Fibroblast of mammary gland (primary cell): ENCODE measurements at places on chromosomes 1 and 21.

GRCh38 chr1:183942933-183943693, 94.4 kb downstream of the COLGALT2 start:
- DNase-seq = peak; percentile 100

GRCh38 chr1:52364235-52364839, 1.7 kb downstream of the CC2D1B start:
- no peak for DNase-seq

DNA sequence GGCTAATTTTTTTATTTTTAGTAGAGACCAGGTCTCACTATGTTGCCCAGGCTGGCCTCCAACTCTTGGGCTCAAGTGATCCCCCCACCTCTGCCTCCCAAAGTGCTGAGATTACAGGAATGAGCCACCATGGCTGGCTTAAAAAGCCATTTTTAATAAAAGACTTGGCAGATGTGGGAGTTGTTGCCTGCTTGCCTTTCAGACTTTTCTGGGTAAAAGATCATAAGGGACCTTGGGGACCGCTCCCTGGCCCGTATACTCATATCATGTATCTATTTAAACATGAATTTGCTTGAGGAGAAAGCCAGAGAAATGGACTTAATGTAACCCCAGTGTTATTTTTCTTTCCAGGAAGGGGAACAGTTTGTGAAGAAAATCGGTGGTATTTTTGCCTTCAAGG, 23.4 kb upstream of the PODN start:
- DNase-seq = no peak

GRCh38 chr1:107879346-107879745, 85.6 kb downstream of the VAV3 start:
- DNase-seq = no peak

DNA sequence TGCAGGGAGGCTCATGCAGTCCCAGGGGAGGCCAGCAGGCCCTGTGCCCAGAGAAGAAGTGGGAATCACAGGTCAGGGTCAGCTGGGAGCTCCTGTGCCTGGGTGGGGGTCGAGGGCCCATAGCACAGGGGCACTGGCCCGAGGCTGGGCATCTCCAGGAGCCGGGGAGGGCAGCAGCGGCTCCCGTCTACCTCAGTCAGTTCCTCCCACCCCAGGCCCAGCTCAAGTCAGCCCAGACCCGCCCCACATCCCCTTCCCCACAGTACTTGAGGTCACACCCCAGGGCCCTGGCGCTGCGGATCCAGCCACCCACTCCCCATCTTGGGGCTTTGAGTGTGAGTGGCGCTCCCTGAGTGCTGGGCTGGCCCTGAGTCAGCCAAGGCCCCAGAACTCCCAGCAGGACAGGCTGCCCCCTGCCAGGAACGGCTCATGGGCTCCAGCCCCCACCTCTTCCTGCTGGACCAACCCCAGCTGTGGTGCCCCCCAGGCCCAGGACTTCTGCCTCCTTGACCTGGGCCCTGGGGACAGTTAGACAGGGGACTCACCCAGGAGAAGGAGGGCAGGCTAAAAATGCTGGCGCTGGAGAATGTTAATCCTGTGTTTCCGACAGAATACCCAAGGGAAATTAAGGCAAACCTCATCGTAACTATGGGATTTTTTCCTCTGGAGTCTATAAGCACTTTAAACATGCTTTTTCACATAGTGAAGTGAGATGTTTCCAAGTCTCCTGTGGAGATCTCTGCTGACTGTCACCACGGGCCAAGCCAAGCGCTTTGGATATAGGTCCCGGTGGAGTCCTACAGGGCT, 68.8 kb upstream of the COL6A1 start:
- no peak for DNase-seq

DNA sequence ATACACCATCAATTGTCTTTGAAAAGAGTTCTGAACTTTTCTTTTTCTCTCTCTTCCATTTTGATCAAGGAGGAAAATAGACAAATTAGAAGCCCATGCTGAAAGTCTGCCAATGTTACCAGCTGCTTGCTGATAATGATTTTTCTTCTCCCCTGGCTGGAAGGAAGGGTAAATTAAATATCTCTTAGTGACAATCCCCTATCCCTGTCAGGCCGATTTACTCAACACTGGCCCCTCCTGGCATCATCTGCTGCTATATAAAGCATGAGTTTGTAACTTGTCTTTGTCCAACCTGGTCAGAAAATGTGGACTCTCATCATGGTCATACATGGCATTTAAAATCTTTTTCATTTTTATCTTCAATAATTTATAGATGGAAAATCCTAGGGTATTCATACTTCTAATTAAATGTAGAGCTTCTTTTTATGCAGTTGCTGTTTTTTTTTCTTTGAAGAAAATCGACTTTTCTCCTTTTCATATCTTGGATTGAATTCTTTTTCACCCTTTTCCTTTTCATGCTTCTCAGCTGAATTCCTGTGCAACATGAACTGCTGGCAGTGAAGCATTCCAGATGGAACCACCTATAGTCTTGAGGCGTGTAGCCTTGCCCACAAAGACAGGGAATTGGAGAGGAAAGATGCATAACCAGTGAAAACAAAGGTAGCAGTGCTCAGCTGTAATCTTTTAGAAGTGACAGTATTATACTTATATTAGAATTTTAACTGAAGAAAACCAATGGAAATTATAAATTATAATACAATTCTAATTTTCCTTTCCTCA, 214.7 kb upstream of the PTGFR start:
- no peak for DNase-seq

GRCh38 chr1:149927563-149928400, at the start of gene SF3B4:
SF3B4 (minus strand) TSS chr1:149927803; CDS start chr1:149927759, 44 bp downstream.
- peak; percentile 87 for DNase-seq

- no peak for DNase-seq
Observed at GRCh38 chr1:199667089-199667488, 360.4 kb upstream of the NR5A2 start.

- no peak for DNase-seq
Observed at GRCh38 chr21:30719401-30719800, 824 bp upstream of the KRTAP21-3 start.

DNA sequence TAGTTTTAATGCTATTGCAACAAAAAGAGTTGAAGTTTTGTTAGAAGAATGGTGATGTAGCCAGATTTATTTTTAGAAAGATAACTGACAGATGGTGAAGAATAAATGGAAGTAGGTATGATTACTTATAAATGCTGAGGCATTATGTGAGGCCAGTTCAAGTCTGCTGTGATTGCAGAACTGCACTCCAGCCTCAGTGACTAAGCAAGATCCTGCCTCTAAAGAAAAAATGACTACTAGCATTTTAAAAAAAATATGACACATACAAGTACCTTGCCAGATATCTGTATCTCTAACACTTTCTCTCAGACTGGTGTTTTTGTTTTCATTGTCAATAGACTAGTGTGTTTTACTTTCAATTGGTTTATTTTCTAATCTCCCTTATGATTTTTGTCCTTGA, 1242.4 kb upstream of the ADGRL4 start:
- DNase-seq = peak; percentile 47

DNA sequence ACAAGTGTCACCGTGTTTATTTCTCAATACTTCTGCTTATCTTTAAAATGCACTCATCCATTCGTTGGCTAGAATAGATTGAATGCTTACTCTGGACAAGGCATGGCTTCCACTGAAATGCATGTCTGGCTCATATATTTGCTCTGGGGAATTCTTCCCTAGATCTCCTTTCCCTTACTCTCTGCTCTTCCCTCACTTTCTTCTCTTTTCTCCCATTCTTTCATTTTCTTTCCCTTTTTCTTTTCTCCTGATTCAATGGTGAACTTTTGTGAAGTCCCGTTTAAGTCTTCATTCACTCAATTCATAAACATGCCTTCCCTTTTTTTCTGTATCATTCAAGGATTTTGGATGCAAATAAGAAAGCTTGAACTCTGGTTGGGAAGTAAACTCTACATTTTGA, 234.5 kb downstream of the DYRK1A start:
- no peak for DNase-seq

GRCh38 chr1:61000327-61000726, 82.0 kb upstream of the NFIA start:
- DNase-seq = no peak

DNA sequence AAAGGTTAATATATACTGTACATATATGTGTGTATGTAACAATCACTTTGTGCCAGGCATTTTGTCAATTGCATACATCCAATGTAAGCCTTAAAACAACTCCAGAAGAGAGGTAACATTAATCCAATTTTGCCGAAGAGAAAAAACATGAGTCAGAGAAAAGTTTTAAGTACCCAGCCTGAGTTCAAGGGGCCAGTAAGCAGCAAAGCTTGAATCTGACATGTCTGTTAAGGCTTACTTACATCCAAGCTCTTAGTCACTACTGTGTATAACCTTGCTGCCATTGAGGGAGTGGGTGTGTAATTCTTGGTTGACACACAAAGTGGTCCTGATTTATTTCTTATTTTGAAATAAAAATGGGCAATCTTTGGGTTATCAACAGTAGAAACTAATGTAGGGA, 360.4 kb upstream of the LYPLAL1 start:
- DNase-seq = peak; percentile 69

GRCh38 chr1:29227511-29227910, 3.2 kb downstream of the MECR start:
- DNase-seq = no peak

DNA sequence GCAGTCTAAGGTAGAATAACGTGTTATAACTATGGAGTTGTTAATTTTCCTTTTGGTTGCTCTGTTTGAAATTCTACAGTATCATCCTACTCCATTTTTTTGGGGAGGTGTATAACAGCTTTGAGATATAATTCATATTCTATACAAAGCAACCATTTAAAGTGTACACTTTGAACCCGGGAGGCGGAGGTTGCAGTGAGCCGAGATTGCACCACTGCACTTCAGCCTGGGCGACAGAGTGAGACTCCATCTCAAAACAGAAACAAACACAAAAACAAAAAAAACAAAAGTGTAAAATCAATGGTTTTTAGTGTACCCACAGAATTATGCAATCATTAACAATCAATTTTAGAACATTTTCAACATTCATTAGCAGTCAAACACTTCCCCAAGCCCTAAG, 33.8 kb downstream of the CNIH4 start:
- DNase-seq = no peak

DNA sequence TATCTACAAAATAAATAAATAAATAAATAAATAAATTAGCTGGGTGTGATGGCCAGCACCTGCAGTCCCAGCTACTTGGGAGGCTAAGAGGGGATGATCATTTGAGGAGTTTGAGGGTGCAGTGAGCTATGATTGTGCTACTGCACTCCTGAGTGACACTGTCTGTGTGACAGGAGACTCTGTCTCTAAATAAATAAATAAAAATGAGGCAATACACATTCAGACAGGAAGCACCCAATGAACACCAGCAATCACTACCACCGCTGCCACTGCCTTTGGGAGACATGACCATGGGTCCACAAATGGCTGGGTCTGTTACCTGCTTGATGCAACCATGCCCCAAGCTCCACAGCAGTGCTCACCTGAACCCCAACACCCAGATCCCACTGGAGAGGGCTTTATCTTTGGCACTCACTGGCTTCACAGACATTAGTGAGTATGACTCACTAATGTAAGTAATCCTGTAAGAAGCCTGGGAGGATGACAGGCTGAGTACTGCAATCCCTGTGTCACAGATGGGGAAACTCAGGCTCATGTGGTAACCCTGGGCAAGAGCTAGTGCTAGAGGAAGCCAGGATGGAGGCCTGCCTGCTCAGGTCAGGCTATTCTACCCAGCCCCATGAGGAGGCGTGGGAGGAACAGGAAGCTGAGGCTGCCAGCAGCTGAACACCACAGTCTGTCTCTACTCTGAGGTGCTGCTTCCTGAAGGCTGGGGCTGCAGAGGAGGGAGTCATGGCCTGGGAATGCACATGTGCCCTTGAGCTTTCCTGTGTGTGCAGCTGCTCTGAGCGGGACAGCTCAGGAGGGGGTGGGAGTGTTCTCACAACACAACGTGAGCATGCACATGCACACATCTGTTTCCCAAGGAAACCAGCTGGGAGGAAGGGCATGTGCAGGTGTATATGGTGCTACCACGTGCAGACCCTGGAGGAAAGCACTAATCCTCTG, 43.0 kb downstream of the SLC9A1 start:
- peak; percentile 100 for DNase-seq

DNA sequence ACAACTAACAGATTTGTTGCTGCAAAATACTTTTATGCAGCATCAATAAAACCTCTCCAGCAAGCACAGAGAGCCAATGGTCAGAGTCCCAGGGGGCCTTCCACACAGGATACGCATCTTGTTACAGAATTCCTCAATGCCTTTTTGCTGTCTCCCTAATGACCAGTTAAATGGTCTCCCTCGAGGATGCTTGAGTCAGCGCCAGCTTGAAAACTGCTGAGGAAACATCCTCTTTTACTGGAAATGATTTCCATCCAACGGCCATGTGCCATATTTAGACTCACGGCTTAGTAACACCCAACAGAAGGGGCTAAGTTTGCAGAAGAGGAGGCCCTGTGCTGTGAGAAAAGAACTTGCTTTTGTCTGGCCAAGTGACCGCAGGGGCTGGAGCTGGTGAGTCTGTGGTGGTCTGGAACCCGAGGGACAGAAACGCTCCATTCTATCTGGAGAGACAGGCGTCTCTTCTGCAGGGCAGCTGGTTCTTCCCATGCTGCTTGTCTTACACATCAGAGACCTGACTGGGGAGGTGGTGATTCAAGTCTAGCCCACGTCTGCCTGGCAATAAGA, 496.4 kb downstream of the SETD4 start:
- peak; percentile 99 for DNase-seq

DNA sequence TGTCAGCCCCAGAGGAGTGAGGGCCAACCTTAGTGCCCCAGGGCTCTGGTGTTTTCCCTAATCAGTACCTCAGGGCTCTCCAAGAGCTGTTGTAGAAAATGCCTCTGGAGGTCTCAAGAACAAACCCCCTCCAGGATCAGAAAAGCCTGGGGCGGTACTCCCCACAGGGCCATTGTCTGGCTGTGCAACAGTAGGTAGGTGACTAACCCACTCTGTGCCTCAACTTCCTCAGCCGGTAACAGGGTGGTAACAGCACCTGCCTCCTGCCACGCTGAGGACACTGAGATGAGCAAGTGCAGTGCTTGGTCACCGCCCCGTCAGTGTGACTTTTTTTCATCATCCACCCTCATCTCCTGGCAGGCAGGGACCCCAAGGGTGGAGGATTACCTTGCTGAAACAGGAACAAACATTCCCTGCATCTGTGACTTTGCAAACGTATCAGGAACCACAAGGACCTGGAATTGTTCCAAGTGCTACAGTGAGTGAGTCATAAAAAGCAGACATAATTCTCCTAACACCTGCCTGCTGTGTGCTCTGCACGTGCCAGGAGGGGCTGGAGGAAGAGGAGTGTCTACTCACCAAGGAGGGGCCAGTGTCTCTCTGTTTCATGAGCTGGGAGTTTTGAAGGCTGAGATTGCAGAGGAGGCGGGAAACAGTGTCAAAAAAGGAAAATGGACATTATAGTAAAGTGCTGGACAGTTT, 440.8 kb downstream of the NPHP4 start:
- DNase-seq = peak; percentile 27

- peak; percentile 55 for DNase-seq
Observed at GRCh38 chr1:77371396-77371795, 89.6 kb downstream of the AK5 start.

DNA sequence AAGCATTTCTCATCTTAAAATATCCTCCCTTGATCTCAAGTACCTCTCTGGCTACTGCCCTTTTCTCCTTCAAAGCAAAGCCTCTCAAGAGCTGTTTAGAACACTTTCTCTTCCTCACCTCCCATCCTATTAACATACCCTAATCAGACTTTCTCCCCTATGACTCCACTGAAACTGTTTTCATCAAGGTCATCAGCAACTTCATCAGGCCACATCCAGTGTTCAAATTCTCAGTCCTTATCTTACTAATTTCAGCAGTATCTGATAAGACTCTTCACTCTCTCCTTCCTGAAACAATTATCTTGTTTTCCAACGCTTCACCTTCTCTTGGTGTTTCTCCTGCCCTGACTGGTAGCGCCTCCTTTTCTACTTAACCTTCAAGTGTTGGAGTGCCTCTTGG, 1.5 kb upstream of the RAP1A start:
- no peak for DNase-seq
